ENCODE measurements at places on chromosomes 16 and 17.

GRCh38 chr16:13559624-13560023, 360.3 kb upstream of the ERCC4 start:
- DNase-seq: no peak

DNA sequence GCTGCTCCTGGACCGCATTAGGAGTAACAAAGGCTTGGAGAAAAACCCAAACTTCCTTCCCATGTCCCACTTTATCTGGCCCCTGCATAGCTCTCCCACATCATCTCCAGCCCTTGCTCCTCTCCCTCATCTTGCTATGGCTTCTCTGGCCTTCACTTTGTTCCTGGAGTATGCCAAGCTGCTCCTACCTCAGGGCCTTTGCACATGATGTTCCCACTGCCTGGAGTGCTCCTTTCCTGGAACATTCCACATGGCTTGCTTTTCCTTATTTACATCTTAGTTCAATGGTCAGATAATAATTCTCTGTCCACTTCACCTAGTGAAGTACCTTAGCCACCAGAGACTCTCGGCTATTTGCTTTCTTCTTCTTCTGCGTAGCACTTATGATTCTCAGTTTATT, 4.3 kb upstream of the KSR1 start:
- DNase-seq: no peak

DNA sequence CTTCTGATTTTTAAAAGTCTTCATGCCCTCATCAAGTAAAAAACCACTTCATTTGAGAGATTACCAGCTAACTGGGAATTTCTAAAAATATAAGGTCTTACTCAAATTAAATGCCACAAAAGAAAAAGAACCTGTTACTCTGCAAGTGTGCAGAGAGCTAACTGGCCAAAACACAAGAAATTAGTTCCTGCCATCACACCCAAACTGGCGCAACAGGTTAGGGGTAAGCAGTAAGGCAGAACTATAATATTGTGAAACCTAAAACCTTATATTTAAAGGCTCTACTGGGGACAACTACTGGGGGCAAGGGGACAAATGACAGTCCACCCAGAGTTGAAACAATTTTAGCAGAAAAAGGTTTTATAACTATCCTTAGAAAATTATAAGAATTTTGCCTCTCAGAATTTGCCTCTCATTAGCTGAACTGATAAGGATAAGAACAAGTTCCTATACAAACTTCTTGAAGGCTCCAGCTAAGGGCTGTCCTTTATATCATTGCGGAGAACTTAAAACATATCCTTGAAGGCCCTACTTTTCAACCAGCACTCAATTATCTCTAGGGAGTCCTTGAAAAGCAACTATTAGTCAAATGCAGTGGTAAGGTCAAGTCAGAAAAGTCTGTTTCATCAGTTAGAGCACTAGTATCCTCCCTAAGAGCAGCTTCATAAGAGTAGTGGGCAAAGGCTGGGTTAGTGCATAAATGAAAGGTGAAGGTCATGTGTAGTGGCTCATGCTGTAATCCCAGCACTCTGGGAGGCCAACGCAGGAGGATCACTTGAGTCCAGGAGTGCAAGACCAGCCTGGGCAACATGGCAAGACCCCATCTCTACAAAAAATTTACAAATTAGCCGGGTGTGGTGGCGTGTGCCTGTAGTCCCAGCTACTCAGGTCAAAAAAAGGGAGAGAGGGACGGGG, 31.5 kb downstream of the SMURF2 start:
- no peak for DNase-seq

DNA sequence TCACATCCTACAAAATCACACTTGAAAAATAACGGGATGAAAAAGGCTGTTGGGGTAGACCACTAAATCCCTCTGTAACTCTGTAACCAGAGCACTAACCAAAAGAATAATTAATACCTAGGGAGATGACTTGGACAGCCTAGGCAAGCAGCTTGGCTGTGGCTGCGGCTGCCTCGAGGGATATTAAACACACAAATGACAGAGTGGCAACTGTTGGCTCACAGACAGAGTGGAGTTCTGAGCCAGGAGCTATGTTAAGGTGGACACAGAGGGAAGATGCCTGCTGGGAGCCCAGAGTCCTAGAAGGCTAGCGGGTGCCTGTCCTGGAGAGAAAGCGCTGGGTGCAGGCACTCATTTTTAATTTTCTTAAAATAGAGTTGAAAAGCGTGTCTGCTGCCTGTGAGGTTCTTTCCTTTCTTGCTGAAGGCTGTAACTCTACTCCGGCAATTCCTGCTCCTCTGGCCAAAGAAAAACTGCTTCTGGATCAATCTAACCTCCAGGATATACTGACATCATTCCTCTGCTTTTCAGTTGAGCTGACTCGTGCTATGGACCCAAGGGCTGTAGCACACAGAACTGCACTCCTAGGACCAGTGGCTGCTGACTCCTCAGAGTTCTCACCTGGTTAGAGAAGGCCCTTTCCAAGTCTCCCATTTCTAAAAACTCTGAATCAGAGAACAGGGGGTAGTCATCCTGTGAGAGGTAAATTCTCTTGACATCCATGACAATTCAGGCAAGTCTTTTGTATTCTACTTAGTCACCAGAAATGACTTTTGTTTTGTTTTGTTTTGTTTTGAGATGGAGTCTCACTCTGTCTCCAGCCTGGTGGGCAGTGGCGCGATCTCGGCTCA, 147.9 kb downstream of the STX8 start:
- no peak for DNase-seq

- peak; percentile 77 for DNase-seq
Observed at GRCh38 chr16:48491517-48491916, 106.3 kb upstream of the SIAH1 start.

DNA sequence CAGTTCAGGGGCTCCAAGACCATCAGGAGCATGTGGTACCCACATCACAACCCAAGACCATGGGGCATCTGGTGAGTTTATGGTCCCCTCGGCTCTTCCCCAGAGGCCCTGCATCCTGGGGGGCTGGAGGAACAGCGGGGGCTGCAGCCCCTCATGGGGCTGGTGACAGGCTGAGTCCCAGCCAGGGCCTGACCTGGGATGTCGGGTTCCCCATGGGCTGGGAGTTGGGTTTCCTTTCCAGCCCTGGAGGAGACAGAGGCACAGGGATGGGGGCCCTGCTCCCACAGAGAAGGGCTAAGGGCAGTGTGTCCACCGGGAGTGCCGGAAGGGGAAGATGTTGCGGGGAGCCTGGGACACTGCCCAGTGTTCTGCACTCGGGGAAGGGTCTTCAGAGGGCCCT, 82.4 kb downstream of the GOSR1 start:
- no peak for DNase-seq

DNA sequence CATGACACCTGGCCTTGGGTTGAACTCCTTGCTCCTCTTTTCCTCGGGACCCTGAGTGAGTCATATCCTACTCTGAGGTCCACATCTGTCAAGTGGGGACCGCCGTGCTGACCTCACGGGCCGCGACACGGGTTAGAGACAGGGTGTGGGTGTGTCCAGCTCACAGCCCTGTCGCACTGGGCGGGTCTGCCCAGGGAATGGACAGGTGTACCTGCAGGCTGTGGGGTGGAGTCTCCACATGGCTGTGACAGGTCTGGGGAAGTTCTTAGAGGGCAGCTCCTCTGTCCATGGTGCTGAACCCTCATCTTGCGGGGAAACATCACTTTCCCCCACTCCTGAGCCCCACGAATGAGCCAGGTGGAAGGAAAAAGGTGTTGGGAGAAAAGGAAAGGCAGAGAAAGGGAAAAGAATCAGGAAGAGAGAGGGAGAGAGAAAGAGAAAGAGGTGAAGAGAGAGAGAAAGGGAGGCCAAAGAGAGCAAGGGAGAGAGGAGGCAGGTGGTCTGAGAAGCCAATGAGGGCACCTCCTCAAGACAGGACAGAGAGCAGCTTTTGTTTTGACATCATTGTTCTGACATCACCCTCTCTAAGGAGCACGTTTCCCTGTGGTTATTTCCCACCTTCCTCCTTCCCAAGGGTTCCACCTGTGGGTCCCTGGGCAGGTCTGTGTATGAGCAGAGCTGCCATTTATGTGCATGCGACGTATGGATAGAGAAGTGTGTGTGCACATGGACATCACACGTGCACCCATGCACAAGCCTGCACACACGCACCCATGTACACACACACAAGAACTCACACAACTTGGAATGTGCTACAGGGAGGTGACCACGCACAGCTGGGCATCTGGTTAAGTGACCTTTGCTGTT, 32.6 kb upstream of the CBFA2T3 start:
- DNase-seq: peak; percentile 23

- DNase-seq: no peak
Observed at GRCh38 chr17:48527547-48527932, 3.3 kb downstream of the HOXB1 start.

DNA sequence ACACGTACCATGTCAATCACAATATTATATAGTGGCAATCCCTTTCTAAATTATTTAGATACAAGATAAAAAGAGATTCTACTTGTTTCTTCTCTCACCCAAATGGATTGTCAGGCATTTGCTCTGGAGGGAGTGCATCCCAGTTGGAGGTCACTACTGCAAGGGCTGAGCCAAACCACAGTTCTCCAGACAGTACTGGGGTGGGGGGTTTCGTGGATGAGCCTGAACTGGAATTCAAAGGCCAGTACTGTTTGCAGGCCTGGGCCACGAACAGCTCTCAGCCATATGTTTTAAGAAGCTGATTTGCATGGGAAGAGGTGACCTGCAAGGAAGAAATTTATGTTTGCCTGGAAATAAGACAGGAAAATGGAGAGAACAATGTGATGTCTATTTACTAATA, 314.9 kb downstream of the PMP22 start:
- no peak for DNase-seq

DNA sequence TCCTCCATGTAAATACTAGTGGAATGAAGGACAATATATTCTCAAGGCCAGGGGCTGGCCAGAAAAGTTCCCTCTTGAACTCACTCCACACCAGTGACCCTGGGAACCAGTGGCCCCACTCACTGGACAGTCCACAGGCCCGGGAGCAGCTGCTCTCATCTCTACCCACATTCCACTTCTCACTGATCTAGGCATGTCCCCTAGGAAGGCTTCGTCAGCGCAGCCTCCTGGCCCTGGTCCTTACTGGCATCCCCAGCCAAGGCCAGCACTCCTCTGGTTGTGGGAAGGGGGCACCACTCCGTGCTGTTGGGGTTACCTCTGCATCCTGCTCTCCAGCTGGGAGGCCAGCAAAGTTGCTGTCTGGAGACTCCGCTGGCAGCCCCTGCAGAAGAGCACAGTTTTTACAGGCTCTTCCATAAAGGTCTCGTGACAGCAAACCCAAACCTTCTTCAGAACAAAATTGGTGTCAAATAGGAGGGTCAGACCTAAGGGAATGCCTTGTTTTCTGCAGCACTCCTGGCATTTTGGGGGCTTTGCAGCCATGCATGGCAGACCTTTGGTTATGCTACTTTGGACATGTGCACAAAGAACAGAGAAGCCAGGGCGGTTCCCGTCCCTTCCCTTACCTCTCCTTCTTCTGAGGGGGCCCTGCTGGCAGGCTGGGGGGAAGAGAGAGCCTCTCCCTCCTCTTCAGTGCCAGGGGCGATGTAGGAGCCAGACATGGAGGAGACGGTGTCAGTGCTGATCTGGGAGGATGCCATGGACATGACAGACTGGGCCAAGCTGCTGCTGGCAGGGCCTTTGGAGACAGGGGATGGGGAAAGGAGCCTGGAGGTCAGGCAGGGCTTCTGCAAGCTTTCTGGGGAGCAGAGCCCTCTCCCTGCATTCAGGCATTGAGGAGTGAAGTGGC, 14.1 kb upstream of the FOXJ1 start:
- DNase-seq: no peak

GRCh38 chr17:69093995-69094394, 33.3 kb upstream of the ABCA9 start:
- no peak for DNase-seq

GRCh38 chr16:79213214-79213613, 387.3 kb downstream of the MAF start:
- DNase-seq: no peak

- no peak for DNase-seq
Observed at GRCh38 chr16:69727916-69728270, 1.5 kb upstream of the NQO1 start.

GRCh38 chr17:59427425-59427921, 96.0 kb downstream of the YPEL2 start:
- peak; percentile 53 for DNase-seq

DNA sequence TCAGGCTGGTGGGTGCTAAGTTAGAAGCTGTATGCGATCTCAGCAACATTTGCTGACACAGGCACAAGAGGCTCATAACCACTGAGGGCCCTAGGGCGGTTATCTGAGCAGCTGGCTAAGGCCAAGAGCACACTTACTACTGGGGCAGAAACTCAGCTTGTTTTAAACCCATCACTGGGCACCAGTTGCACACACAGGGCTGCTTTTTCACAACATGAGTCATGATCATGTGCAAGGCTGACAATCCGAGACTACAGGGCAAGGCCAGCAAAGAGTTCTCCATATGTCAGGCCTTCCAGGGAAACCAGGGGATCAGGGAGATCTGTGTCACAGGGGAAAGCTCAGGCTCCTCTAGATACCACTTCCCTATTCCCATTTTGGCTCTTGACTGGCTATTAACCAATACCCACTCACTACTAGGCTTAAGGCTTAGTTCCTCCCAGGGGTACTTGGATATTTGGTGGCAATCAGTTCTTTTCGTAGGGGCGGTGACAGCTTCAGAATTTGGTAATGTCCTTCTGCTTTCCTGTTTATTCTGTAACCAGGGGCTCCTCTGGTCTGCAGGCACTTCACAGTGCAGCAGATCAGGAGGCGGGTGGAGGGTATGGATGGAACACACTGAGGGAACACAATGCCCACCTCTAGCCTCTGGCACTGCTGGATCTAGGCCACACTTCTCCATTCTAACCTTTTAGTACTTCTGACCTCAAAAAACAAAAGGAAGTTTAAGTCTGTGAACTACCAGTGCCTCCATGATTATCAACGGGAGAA, 44.9 kb upstream of the ERN1 start:
- peak; percentile 90 for DNase-seq

DNA sequence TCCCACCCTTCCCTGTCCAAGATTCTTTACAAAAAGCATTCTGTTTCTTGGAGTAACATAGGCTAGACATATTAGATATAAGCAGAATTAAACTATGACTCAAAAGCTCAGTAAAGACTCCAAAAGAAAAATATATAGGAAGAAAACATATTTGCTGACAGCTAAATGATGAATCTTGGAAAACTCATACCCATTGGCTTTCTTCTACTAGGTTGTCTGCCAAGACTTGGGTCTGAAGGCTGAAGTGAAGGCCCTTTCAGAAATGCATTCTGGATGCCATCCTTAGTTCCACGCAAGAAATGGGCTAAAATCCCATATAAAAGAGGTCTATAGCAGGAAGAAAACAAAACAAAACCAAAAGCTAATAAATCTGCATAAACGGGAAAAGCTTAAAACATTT, 15.1 kb downstream of the CEP20 start:
- DNase-seq: no peak

DNA sequence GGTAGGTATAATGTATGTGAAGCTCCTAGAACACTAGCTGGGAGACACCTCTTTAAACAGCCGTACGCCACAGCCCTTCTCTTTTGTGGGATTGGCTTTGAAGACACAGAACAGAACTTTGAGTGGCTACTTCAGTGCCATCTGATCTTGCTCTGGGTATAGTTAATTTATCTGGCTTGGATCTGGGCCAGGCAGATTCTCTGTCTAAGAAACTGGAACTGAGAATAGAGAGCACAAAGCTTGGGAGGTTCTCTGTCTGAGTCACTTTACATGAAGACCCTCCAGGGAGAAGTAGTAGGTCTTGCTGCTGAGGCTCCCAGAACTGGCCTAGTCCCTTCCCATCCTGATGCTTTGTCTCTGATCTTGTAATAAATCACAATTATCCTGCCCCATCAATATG, 721.0 kb upstream of the KIF2B start:
- DNase-seq: no peak

- peak; percentile 62 for DNase-seq
Observed at GRCh38 chr16:82657239-82657638, 30.5 kb downstream of the CDH13 start.

- peak; percentile 67 for DNase-seq
Observed at GRCh38 chr17:21573961-21574610, 118.2 kb upstream of the KCNJ18 start.

Data from fibroblast of villous mesenchyme (primary cell).